ENCODE measurements at places on chromosomes 12 and 14. TPM values are rescaled to one million over a fixed set of nuclear protein-coding genes. Genes with fewer than 3 reads are reported as not detected.

Gene SLC38A1
- total RNA-seq = 6.2 TPM

DNA sequence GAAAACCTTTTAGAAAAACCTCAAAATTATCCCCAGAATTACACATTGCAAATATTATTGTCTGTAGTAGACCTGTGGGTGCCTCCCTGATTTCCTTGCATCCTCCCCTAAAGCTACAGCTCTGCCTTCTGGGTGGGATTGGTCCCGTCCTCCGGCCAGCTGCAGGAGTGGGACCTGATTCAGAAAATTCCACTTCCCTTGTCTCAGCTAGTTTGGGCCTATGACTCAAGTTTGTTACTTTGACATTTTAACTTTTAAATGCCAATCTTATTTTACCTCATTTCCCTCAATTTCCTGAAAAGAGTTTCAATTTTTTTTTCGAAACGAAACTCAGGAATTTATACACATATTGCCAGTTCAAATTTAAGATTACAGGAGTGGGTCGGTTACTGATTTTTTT is 13.2 kb upstream of the SLC41A2 start:
- no peak for DNase-seq

Gene FOXN4
- not detected for total RNA-seq

- no peak for DNase-seq
Observed at GRCh38 chr12:25071366-25071765, 122.5 kb upstream of the BCAT1 start.

DNA sequence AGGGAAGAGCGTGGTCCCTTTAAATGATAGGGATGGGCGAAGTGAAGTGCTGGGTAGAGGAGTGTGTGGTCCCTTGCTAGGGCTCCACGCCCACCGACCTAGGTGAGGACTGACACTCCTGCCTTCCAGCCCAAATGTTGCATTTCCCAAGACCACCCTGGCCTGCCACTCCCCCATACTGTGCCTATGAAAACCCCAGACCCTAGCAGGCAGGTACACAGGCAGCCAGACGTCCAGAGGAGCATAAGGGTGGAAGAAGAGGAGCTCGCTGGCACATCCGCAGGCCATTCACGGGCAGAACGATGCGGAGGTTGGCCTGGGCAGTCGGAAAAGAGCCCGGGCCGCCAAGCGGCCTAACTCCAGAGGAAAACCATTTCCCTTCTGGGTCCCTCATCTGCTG is 817 bp upstream of the IPO8 start:
- no peak for DNase-seq

DNA sequence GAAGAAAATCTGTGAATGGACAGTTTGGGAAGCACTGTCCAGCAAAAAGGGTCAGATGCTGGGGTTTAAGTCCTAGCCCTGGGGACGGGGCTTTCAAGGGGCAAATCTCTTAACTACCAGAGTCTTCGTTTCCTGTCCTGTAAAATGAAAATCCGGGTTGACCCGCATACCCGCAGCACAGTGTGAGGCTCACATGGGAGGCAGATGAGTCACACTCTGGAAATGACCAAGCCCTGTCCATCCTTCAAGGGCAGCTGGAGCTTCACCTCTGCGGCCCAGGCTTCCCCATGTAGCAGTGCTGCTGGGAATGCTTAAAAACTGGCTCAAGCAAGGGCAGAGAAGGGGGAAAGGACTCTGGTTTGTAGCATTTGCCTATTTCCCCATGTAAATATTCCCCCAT is 19.0 kb downstream of the FAM181A start:
- DNase-seq = peak; percentile 83

DNA sequence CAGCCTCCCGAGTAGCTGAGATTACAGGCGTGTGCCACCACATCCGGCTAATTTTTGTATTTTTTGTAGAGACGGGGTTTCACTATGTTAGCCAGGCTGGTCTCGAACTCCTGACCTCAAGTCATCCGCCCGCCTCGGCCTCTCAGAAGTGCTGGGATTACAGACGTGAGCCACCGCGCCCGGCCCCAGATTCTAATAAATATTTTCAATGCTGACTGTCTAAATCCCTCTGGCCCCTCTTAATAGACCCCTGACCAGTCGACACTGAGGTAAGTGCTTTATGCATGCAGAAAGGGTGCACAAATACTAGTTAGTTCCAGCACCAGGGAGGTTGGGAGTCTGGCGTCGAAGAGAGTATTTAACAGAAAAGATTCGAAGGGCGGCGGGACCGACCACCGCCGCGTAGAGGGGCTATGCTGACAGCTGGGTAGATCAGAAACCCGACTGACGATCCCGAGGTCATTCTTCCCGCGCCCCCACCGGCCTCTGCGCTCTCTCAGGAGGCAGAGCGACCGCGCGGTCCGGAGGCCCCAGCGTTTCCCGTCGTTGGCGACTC is 1.1 kb upstream of the SPATS2 start:
- DNase-seq = no peak

DNA sequence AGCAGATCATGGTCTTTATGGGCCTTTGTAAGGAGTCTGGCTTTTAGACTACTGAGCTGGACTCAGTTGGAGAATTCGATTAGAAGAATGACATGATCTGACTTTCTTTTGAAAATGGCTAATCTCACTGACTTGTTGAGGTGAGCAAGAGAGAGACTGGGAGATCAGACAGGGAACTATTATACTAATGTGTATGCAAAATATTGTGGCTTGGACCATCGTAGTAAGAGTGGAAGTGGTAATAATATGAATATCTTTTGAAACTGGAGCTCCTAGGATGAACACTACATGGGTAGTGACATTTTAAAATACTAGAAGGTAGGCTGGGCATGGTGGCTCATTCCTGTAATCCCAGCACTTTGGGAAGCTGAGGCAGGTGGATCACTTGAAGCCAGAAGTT is 56.2 kb upstream of the CCT2 start:
- no peak for DNase-seq

Gene AICDA
- not detected for total RNA-seq

DNA sequence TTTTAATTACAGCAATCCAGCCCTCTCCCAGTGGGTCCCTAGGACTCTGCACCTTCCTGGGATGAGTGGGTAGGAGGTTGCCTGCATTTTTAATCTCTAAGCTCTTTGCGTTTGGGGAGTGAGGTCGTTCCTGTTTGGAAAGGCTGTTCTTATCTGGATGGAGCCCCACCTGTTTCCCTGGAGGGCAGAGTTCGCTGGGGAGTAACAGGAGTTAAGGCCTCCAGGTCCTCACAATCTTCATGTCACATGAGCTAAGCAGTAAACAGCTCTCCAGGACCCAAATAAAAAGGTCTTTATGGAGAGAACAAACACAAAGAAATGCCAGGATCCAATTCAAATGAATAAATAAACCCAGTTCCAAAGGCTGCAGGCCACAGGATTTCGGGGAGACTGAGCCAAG is 56.0 kb upstream of the RFLNA start:
- no peak for DNase-seq

Gene ATP5F1B
- total RNA-seq = 475 TPM

DNA sequence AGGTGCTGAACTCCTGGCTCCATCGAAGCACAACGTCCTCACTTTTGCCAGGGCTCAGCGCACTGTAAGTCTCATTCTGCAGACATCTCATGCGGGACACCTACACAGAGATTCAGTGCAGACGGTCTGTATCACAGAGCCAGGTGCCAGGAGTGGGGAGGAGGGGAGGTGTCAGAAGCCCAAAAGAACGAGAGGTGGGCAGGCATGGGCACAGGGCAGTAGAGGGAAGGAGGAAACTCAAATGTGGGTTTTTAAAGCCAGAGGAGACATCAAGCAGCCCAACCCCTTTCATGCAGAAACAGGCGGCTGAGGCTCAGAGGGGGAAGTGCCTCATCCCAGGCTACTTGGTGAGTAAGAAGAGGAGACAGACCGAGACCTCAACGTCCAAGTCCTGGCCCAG is 2.5 kb upstream of the LPAR5 start:
- DNase-seq = no peak

GRCh38 chr14:51507906-51508511 is 143.7 kb upstream of the FRMD6 start:
- peak; percentile 92 for DNase-seq

DNA sequence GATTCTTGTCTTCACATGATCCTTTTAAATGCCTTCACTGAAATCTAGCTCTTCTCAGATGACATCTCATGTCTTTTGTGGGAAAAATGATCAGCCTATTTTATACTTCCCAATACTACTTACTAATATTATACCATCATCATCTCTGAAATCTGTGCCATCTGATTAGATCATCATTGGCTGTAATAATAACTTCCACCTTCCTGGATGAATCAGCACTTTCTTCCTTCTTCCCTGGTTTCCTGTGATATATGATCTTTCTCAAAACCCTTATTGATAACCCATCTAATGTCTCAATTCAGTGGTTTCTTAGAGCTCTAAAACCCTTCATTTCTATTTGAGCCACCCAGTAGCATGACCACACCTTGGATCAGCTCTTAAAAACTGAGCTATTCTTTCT is 30.9 kb downstream of the GPR137C start:
- no peak for DNase-seq

Gene ZDHHC22
- total RNA-seq = not detected

Gene GAPDH
- total RNA-seq = 8,626 TPM

DNA sequence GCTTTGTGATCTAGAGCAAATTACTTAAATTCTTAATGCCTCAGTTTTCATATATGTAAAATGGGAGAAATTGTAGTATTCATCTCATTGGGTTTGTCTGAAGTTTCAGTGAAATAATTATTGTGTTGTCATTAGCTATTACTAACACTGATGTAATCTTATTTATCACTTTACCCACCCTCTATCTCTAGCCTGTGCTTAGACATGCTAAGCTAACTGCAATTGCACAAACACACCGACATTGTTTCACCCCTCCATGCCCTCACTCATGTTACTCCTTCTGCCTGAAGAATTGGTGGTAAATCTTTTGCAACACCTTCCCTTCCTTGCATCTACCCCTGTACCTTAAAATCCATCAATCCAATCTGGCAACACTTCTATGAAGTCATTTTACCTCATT is 241.6 kb downstream of the BCAT1 start:
- DNase-seq = no peak

Gene MYF5
- not detected for total RNA-seq

Gene TSPAN19
- not detected for total RNA-seq

- DNase-seq = no peak
Observed at GRCh38 chr12:1826401-1826800, 6.0 kb downstream of the LRTM2 start.

GRCh38 chr12:62977418-62977817 is 42.5 kb upstream of the PPM1H start:
- peak; percentile 39 for DNase-seq

Gene TAS2R42
- total RNA-seq = not detected

GRCh38 chr14:97916100-97916499 is 1118.9 kb downstream of the VRK1 start:
- no peak for DNase-seq

Gene DEPDC4
- total RNA-seq = 4.2 TPM

Gene WNT1
- total RNA-seq = not detected

DNA sequence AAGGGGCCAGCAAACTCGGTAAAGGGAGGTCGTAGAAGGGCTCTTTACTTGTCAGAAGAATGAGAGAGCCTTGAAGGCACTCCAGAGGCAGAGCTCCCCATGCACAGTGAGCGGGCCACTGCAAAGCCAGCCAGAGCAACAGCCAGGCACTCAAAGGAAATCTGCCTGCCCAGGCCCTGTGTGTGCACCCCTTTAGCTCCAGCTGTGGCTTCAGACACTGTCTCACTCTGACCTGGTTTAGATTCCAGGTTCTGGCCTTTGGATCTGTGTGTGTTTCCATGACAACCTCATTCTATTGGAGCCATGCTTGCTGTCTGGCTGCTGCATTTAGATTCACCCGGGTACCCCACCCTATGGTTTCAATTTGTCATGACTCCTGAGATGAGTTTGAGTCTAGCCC is 170.3 kb downstream of the CAPZA3 start:
- no peak for DNase-seq

DNA sequence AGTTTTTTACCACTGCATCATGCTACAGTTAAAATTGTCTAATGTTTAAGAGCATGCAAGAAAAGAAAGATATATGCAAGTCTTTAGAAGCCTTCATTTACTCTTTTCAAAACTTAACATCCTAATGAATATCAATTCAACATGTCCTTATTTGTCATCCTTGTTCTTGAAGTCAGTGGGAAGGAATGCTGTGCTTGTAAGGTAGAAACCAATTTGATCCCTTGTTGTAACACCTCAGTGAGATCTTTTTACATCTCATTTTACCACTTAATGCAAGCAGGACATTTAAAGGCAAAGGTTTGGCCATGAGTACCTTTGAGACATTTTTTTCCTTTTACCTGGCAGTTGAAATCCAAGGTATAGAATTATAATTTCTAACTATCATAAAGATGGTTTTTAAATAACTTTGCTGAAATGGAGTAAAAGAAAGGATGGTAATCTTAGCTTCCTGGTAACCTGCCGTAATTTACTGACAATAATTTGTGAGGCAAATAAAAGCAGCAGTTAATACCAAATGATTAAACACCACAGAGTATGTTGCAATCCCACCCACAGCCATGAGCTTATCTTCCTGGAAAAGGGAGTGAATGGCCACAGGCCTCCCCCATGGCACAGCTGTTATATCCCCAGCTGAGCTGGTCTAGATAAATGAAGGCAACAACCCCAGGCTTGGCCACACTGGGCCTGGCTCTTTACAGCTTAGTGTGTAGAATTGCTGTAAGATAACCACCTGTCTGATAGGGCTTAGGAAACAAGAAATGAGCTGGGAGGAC is 33.2 kb upstream of the STRN3 start:
- peak; percentile 49 for DNase-seq

- no peak for DNase-seq
Observed at GRCh38 chr14:35369701-35370191, 34.8 kb downstream of the NFKBIA start.

DNA sequence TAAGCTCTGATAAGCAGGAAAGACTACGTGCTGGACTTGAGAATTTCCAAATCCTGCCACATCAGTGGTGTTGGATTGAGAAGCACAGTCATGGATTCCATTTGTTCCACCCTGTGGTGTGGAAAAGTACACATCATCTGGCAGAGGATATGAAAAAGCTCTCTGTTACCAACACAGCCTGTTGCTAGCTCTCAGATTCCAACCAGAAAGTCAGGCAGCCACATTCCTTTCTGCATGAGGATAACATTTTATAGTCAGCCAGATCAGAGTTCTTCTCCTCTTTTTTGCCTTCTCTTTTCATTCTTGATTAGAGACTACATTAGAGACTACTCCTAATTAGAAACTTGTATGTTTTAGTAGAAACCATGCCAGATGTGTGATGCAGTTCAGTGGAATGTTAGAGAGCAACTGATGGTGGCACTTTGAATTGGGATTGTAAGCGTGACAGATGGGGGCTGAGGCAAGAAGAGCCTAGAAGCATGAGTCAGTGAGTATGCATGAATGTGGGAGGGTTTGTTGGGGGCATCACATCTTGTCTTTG is 61.2 kb upstream of the STXBP6 start:
- DNase-seq = peak; percentile 96

- no peak for DNase-seq
Observed at GRCh38 chr14:50037852-50038251, 78.5 kb downstream of the VCPKMT start.

DNA sequence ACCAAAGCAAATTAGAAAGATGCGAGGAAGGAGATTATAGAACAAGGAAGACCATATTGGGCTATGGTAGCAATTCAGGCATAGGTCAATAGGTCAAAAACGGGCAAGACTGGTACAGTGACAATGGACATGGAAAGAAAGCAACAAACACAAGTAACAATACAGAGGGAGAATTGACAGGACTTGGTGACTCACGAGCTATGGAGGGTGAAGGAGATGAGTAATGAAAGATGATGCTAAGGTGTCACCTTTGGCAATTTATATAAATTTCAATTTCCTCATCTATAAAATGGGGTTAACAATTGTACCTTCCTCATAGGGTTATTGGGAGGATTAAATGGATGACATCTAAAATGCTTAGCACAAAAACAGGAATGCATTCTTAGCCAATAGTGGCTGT is 15.1 kb upstream of the DUSP16 start:
- no peak for DNase-seq

GRCh38 chr14:32786886-32787285 is 151.8 kb upstream of the NPAS3 start:
- no peak for DNase-seq

All from RPMI7951 (cell line).